ENCODE measurements at places on chromosomes 1 and 21.

GRCh38 chr1:1315435-1315954 is 7.1 kb downstream of the PUSL1 start:
- DNase-seq = no peak

- no peak for DNase-seq
Observed at GRCh38 chr1:2971101-2971501, 50.2 kb upstream of the ACTRT2 start.

GRCh38 chr1:208644401-208645160 is 400.4 kb upstream of the PLXNA2 start:
- no peak for DNase-seq

DNA sequence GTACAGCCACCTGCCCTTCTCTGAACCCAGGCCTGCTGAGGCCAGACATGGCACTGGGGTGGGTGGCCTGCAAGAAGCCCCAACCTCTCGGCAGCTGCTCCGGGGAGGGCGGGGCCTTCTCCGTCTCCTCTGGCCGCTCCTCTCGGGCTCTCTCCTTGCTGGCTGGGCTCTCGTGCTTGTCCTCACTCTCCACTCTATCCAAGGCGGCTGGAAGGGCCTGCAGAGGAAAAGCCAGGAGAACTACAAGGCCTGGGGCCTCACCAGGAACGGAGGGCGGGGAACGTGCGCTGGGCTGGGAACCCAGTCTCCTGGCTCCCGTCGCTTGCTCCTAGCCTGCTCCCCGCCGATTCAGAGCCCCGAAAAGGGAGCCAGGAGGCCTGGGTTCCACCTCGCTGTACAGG is 59.1 kb downstream of the CHD5 start:
- DNase-seq = no peak

DNA sequence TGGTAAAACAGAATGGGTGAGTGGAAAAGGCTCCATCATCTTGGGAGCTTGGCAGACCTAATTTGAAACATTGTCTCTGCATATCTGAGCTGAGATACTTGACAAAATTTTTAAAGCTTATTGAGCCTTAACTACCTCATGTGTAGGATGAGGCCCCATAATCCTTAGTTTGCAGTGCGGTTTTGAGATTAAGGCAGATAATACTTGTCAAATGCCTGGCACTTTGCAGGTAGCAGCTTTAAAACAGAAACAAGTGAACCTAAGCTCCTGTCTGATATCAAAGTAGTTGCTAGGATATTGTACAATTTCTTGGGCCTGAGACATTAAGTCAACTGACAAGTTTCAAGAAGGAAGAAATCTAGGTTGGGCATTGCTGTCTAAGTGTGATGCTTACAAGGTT is 65.3 kb downstream of the TBX19 start:
- DNase-seq = no peak

- DNase-seq = peak; percentile 48
Observed at GRCh38 chr1:204828352-204828850, 42.3 kb upstream of the NFASC start.

GRCh38 chr1:178544531-178544930 is 31.6 kb downstream of the TEX35 start:
- no peak for DNase-seq

DNA sequence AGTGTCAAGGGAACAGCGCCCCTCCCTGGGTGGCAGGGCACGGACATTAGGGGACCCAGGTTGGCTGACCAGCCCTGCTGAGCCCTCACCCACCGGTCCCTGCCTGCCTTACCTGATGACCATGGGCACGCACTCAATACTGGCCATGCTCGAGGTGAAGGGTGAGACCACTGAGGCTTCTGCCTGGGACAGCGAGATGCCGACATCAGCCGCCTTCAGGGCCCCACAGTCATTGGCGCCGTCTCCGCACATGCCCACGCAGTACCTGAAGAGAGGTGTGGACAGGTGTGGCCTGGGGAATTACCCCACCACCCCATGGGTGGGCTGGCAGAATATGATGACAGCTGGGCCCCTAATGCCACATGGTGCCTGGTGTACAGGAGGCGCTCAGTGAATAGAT is 7.8 kb upstream of the MFAP2 start:
- no peak for DNase-seq

GRCh38 chr1:53129891-53130597 is 12.4 kb downstream of the SLC1A7 start:
- no peak for DNase-seq

DNA sequence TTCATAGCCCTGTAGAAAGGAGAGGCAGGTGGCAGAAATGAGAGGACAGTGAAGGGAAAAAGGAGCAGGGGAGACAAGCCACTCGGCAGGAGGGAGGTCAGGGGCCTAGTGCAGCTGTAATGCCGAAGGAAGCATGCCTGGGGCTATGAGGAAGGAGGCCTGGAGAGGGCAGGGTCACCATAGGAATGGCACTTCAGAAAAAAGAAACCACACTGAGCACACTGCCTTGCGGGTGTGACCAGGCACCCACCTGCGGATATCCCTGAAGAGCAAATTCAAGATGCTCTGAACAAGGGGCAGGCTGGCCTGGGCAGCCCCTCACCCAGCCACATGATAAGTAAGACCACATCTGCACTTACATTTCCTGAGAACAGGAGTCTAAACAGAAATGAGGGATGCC is 104.7 kb downstream of the JAK1 start:
- DNase-seq = no peak

DNA sequence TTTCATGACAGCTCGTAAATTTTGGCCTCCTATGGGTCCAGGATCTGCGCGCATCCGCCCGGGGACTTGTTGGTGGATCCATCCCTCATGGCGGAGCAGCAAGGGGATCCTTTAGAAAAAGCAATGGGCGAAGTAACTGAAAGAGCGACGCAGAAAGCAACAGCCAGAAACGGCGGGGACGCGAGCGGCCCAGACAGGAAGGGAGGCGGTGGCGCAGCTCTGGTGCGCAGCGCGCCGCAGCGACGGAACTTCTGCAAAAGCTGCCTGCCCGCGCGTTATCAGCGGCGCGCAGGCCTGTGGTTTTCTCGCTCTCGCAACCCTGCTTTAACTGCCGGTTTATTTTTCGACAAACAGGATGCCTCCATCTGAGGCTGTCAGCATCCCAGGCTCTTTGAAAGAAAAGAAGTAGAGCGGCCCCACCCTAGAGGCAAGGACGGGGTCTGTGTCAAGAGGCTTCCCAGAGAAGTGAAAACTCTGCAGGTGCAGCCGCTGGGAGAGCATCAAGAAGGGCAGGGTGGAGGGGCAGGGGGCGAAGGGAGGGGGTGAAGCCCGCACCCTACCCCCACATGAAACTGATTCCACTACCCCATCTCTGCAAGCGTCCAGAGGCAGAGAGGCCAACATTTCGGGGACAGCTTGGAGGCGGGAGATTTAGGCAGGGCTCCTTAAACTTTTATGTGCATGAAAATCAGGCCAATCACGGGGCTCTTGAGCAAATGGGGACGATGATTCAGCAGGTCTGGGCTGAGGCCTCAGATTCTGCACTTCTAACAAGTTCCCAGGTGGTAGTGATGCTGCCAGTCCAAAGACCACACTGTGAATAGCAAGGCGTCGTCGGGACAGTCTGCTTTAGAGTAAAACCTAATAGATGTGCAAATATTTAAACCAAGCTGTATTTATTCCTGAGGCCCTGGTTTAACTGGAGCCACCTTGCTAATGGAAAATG is 22.2 kb downstream of the RUNX1 start:
- peak; percentile 68 for DNase-seq

GRCh38 chr1:60922304-60922703 is 160.1 kb upstream of the NFIA start:
- DNase-seq = no peak

GRCh38 chr1:44073528-44073927 is 42.3 kb upstream of the SLC6A9 start:
- DNase-seq = no peak

DNA sequence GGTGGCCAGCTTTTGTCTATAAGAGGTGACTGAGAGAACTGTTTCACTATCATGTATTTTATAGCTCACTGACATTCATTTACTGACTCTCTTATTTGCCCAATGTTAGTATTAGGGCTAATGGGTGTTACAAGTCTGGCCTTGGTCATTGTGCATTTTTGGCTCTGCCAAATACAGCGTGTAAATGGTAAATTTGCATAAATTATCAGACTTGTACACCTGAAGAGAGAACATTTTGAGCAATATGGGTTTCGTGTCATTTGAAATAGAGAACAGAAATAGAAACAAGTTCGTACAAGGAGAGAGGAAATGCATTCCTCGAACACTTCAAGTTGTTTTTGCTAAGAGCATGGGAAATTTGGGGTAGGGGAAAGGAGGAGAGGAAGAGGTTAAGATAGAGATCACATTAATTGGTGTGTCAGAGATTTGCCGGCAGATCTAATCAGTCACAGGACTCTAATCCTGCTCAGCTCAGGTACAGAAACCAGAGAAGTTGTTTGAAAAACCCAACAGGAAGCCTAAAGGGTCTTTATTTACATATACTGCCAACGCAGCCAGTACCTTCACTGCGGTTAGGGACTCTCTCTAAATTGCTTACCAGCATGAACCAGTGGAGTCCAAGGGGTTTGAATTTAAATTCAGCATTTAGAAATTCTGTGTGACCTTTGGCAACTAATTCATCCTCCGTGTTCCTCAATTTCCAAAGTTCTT is 261.5 kb downstream of the GPATCH2 start:
- DNase-seq = no peak

GRCh38 chr1:203776636-203777035 is 11.7 kb downstream of the LAX1 start:
- DNase-seq = no peak

GRCh38 chr1:24195874-24196273 is 8.8 kb upstream of the IFNLR1 start:
- no peak for DNase-seq

DNA sequence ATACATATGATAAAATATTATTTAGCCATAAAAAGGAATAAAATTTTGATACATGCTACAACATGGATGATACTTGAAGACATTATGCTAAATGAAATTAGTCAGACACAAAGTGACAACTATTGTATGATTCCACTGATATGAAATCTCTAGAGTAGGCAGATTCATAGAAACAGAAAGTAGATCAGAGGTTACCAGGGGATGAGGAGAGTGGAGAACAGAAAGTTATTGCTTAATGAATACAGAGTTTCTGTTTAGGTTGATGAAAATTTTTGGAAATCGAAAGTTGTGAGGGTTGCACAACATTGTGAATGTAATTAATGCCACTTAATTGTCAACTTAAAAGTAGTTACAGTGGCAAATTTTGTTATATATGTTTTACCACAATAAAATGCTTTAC is 315.7 kb upstream of the USP25 start:
- no peak for DNase-seq

GRCh38 chr1:86750076-86750475 is 45.7 kb downstream of the SH3GLB1 start:
- DNase-seq = no peak

DNA sequence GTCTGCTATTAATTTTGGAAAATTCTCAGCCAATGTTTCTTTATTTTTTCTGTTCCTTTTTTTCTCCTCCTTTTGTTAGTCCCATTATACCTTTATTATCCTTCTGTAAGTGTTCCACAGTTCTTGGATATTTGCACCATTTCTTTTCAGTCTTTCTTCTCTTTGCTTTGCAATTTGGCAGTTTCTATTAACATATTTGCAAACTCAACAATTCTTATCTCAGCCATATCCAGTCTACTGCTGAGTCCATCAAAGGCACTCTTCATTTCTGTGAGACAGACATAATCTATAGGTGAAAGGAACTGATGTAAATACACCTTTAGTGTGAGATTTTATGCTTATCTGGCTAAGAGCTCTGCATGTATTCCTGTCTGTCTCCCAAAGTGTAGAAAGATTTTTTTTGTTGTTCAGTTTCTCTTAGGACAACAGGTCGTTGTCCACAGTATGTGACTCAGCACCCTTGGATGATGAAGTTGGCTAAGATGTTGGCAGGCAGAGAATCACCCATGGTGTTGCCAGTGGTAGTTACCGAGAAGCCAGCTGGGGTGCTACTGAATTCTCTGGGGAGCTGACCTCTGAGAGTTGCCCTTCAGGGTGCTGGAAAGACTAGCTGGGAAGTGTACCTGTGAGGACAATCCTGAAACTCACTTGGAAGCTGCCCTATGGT is 38.4 kb downstream of the LEPR start:
- no peak for DNase-seq

DNA sequence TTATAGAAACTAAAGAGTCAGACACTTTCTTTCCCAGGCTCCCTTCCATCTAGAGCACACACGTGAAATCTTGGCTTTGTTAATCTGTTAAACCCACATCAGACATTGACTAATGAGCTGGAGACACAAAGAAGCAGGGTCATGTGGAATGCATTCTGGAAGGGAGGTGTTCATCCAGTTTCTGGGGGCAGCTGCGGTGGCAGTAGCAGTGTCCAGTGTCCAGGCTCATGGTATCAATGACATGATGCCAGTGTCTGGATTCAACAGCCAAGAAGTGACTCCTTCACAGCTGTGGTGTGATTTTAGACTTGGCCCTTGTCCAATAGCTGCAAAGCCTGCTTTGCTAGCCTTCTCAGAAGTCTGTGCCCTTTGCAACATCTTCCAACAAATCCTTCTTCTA is 95.2 kb downstream of the NTPCR start:
- DNase-seq = no peak

DNA sequence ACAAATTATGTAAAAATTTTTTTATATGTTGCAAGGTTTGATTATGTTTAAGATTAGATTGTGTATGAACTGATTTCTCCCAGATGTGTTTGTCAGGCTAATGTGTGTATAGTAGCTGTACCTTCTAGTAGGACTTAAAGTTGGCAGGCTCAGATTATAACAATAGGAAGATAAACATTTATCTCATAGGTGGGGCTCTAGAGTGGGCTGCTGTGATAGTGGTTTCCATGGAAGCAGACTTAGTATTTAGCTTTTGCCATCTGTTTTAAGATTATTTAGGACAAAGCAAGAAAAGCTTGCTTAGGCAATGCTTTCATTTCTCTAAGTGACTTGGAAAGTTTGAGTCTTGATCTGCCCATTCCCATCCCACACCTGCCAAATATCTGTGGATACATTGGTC is 187.7 kb upstream of the CACYBP start:
- no peak for DNase-seq

DNA sequence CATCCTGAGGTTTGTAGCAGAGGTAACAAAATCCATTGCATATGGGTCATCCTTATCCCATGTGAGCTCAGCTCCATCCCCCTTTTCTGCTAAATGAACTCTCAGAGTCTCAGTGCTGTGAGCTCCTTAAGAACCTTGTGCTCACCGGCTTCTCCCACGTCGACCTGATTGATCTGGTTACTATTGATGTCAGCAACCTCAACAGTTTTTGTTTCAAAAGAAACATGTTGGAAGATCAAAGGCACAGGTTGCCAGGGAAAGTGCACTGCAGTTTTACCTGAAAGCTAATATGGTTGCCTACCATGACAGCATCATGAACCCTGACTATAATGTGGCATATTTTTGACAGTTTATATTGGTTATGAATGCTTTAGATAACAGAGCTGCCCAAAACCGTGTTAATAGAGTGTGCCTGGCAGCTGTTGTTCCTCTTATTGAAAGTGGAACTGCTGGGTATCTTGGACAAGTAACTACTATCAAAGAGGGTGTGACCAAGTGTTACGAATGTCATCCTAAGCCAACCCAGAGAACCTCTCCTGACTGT is 131.4 kb downstream of the HS2ST1 start:
- no peak for DNase-seq

DNA sequence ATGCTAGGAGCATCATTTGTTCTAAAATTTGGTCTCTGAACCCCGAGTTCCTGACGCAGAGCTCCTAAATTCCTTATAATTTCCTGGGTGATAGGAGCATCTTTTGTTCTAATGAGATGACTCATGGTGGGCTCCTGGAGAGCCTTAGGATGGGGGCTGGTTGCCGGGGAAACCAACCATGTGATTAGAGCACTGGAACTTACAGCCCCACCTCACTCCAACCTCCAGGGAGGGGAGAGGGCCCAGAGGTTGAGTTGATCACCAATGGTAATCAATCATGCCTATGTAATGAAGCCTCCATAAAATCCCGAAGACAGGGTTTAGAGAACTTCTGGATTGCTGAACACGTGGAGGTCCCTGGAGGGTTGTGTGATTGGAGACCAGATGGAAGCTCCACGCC is 7.7 kb downstream of the SHISAL2A start:
- no peak for DNase-seq
